CD4-positive, alpha-beta T cell treated with Interleukin-10 for 1 hour (primary cell): ENCODE measurements at places on chromosomes 5 and 9.

DNA sequence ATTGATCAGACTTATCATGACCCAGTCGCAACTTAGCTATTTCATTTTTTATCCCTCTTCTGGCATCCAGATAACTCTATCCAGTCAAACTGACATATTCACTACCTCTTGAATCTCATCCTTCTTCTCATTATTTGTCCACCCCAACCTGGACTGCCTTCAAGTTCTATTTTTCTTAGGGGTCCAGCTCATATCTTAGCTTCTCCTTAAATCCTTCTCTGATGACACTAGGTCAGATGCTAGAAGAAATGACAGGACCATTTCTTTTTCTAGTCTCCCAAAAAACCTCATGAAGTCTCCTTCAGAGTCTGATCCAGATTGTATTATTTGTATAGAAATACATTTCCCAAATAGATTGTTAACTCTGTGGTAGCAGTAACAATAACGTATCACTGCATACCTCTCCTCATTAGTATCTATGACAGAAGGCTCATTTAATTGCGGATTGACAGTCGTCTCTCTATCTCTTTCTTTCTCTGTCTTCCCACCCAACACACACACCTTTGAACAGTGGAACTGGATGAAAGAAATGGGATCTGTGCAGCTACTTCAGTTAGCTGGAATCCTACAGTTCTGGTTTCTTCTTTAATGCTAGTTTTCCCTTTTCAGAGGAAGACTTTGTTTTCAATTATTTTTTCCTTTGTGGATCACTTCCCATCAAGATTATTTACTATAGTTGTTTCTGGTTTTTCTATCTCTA, 33.5 kb downstream of the ALDH1A1 start:
- DNase-seq, result no peak

DNA sequence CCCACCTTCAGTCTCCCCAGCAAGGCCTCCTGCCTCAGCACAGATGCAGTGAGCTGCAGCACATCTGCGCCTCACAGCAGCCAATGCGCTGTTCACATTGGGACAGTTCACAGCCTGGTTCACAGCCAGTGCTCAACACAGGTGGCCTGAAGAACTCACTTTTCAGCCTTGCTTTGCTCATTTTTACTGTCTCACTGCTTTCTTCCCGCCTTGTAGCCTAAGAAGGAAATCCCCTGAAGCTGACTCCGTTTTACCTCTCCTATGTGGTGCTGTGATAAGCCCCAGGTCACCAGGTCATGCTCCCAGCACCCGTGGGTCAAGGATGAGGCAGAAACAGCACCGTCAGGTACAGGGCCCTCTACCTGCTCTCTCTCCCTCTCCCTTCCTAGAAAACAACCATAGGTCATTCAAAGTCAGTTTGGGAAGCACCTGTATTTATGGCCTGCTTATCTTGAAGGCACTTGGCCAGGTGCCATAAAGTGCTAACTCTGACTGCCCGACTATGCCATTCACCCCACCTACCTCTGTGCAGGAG, 1.1 kb downstream of the GCNT4 start:
- peak; percentile 50 for DNase-seq

- DNase-seq, result no peak
Measured at GRCh38 chr5:72662305-72662704, 154.2 kb upstream of the TNPO1 start.

DNA sequence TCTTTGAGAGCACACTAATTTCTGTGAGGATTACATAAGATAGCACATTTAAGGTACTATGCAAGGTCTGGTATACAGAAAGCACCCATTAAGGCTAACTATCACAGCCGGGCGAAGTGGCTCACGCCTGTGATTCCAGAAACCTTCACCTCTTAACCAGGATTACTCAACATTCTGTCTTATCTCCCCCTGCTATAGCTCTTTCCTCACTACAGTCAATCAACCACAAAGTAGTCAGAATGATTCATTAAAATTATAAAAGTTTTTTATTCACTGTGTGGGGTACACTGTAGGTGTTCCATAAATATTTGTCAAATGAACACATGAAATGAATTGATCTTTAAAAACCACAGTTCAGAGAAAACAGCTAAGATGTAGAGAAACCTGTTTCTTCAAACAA, 48.7 kb downstream of the CHD1 start:
- DNase-seq, result no peak

DNA sequence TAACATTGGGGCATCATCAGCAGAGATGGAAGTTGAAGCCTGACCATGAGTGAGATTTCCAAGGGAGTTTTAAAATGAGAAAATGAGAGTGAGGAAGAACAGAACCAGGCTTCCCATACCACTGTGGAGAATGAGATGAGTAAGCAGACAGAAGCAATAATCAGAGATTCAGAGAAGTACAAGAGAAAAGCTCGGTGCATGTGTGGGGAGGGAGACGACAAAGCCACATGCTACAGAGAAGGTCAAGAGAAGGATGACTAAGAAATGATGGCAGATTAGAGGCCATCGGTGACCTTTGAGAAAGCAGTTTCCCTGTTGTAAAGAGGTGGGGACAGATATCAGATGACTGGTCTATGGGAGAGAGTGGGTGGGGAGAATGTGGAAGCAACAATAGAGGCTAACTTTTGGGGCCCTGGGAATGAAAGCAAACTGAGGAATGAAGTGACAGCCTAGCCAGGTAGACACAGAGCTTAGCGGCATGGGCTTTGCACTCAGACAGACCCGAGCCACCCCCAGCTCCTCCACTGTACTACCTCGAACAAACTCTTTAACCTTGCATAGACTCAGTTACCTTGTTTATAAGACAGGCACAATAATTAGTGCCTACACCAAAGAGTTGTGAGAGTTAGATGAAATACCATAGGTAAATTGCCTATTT, 207.7 kb downstream of the PIK3R1 start:
- no peak for DNase-seq

DNA sequence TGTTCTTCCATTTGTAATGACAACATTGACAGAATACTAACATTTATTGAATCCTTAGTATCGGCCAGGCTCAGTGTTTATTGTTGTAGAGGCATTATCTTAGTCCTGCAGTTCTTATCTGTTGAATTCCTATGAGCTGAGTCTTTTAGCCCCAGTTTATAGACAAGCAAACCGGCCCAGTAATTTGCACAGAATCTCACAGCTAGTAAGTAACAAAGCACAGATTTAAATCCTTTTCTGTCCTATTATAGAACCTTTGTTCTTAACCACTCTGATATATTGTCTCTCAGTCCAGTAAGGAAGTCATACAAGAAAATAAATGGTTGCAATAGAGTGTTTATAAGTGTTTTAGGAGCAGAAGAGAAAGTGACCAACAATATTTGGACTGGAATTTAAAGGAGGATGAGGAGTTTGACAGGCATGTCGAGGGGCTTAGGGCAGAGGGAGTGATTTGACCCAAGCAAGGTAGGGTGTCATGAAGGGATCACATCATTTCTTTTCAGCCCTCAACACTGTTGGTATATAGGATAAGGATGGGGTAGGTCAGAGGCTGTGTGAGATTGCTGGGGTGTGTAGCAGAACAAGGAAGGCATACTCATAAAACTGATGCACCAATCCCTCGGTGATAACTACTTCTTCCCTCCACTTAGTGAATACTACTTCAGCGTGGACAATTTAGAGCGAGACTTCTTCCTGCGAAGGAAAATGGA, 39.5 kb downstream of the LARP1 start:
- no peak for DNase-seq

GRCh38 chr5:131182839-131183238, 12.1 kb downstream of the LYRM7 start:
- DNase-seq, result no peak

DNA sequence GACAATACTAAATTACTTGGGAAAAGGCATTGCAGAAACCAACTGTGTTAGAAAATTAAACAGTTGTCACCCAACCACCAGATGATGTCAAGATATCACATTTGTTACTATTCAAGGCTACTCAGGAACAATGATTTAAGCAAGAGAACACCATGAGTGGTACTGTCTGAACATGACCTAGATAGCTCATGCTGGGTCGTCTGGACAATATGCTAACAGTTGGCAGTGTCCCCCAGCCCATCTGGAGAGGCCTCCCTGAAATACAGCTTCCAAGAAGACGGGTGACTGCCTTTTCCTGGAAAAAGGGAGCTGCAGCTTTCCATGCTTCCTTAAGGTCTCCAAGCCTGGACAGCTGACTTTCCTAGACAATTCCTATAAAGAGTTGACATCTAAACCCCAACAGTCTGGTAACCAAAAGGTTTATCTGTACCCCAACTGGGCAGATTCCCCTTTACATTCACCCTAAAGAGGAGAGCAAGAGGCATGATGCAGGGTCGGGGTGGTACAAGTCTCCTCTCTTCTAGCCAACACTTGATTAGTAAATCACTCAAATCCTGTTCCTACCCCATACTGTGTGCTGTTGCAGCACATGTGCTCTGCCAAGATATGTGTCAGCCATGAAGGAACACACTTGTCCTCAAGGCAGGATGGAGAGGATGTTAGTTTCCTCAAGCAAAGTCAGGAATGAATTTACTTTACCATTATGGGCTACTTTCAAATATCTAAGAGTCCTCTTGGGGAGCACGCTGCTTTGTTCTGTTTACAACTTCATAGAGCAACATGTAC, 433.0 kb downstream of the PDE4D start:
- no peak for DNase-seq

- peak; percentile 12 for DNase-seq
Measured at GRCh38 chr5:1448511-1449011, 3.3 kb upstream of the SLC6A3 start.

- peak; percentile 57 for DNase-seq
Measured at GRCh38 chr5:10987925-10988504, 227.0 kb upstream of the DAP start.

DNA sequence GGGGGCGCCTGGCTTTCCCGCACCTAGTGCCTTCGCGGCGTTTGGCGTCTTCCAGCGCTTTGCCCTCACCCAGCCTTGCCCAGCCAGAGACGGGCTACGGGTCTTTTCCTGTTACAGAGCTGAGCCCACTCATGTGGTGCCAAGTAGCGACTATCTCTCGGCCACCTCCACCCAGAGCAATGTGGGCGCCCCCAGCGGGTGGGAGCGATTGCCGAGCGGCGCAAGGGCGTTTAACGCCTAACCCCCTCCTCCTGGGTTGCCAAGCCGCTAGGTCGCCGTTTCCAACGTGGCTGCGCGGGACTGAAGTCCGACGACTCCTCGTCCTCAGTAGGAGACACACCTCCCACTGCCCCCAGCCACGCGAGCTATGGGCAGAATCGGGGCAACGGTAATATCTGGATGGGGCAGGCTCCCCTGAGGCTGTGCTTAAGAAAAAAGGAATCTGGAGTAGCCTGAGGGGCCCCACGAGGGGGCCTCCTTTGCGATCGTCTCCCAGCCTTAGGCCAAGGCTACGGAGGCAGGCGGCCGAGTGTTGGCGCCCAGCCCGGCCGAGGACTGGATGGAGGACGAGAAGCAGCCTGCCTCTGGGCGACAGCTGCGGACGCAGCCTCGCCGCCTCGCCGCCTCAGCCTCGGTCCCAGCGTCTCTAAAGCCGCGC, 5.8 kb downstream of the TLX3 start:
- no peak for DNase-seq

DNA sequence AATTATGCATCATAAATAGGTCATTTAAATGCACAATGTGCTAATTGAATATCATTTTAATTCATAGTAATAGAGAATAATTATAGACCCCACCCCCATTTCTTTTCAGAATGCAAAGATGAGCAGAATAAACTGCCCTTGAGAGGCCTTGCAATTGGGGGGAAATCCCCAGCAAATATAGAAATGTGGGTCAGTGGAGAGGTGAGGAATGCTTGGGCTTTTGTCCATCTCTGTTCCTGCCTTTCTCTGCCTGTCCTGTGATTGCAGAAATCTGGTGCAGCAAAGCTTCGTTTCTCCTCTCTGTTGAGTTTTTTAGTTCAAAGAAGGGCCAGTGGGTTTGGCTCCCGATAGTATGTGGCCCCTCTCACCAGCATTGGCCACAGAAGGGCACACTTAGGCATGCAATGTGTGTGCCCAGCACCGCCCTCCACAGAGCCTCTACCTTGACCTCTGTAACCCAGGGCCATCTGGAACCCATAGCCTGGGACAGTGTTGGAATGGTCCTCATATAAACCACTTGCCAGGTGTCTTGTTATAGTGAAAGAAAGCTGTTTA, 164.2 kb downstream of the SEMA6A start:
- DNase-seq, result no peak

GRCh38 chr9:76451234-76451633, 7.7 kb upstream of the GCNT1 start:
- no peak for DNase-seq

GRCh38 chr5:151312756-151313324, 9.3 kb upstream of the SLC36A3 start:
- DNase-seq, result no peak

- DNase-seq, result no peak
Measured at GRCh38 chr9:33198165-33198564, 31.0 kb upstream of the B4GALT1 start.

GRCh38 chr9:95772320-95773052, 103.0 kb upstream of the ERCC6L2 start:
- no peak for DNase-seq

DNA sequence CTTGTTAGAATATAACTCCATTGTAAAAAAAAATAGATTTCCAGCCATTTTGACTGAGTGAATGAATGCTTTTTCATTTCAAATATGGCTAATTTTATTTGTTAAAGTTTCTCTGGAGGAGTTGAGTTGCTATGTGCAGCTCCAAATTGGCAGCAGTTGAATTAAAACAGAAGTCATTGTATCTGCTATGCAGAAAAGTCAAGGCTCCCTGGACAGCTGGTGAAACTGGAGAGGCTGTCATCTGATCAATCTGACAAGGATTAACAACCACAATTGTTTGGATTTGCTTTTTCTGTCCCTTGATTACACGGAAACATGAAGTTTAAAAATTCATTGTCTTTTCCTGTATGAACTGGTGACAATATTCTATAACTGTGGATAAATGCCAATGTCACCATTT, 713.9 kb downstream of the EFNA5 start:
- DNase-seq, result no peak

DNA sequence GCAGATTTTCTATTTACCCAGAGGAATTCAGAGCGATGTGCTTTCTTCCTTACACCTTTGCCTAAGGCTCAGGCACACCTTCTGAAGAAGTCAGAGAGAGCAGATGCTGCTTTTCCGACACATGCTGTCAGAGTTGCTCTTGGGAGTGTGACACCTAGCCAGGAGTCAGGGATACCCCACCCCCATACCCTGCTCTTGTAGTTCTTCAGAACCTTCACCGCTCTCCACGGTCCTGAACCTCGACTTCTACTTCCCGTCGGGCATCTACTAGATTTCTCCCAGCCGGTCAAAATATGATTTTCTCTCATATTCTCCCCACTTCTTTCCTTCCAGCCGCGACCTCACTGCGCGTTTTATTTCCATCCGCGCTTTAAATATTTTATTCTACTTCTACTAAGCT, 1.7 kb downstream of the GRIN3A start:
- DNase-seq, result no peak

- no peak for DNase-seq
Measured at GRCh38 chr9:16771356-16771755, 99.1 kb downstream of the BNC2 start.
